Choroid plexus epithelial cell (primary cell): ENCODE measurements at places on chromosomes 7 and 10.
A peak's percentile ranks its signal among the peaks of the same experiment; 100 is the strongest.

- DNase-seq, result no peak
These were observed 179.3 kb downstream of the ARHGAP12 start for GRCh38 chr10:31749301-31749700.

GRCh38 chr10:111247781-111248389, 171.1 kb downstream of the ADRA2A start:
- DNase-seq, result no peak

- DNase-seq, result no peak
These were observed 20.2 kb upstream of the CPA5 start for GRCh38 chr7:130324306-130324943.

- peak; percentile 18 for DNase-seq
These were observed 156.5 kb upstream of the CHST15 start for GRCh38 chr10:124249812-124250432.

- DNase-seq, result peak; percentile 2
These were observed 152.8 kb downstream of the SDHAF3 start for GRCh38 chr7:97270280-97270679.

- DNase-seq, result peak; percentile 8
These were observed 34.7 kb downstream of the A1CF start for GRCh38 chr10:50850578-50851230.

DNA sequence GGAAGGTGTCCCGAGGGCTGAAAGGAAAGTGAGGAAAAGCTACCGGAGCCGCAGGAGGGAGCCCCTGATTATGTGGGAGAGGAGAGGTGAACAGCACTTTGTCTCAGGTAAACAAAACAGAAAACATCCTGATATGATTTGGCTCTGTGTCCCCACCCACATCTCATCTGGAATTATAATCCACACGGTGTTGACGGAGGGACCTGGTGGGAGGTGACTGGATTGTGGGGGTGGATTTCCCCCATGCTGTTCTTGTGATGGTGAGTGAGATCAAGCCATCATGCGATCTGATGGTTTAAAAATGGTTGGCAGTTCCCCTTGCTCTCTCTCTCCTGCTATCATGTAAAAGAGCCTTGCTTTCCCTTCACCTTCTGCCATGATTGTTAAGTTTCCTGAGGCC, 3.0 kb downstream of the POLD2 start:
- no peak for DNase-seq

- DNase-seq, result no peak
These were observed 32.3 kb upstream of the TM9SF3 start for GRCh38 chr10:96619120-96619519.

- no peak for DNase-seq
These were observed 69.2 kb upstream of the INSIG1 start for GRCh38 chr7:155228459-155228845.

GRCh38 chr10:72085864-72086465, 2.4 kb downstream of the SPOCK2 start:
- DNase-seq, result no peak

- no peak for DNase-seq
These were observed 103.5 kb downstream of the MKX start for GRCh38 chr10:27642023-27642589.

GRCh38 chr10:101817337-101818118, 716 bp downstream of the OGA start:
- peak; percentile 98 for DNase-seq

- no peak for DNase-seq
These were observed 429.6 kb upstream of the VSTM2A start for GRCh38 chr7:54112567-54112966.

DNA sequence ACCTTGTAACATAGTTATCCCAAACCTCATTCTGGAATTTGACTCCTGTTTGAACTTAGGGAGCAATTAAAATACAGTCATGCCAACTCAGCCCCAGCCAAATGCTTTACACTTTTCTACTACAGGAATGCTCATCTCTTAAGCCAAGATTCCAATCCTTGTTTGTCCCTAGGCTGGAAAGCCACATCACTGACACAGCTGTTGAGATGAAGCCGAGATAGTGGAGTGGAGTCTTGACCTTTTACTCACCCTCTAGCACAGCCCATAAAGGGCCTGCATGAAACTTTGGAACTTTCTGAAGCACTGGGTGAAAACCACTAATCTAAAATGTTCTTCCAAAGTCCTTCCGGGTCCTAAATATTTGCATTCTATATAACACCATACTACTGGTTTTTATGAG, 247.3 kb downstream of the ETV1 start:
- peak; percentile 47 for DNase-seq

DNA sequence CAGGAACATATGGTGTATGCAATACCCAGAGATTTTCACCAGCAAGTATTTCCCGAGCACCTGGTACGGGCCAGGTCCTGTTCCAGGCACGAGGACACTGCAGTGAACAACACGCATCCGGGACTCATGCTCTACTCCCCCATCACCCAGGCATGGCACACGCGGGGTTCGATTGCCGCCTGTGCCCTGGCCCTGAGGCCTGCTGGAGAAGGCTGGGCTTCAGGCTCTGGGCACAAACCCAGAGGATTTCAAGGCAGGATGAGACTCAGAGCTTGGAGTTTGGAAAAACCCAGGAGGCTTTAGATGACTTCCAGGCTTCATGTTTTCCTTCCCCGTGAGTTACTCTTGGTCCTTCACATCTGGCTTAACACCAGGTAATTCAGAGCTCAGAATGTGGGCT, 143.5 kb downstream of the NEURL1 start:
- DNase-seq, result no peak

DNA sequence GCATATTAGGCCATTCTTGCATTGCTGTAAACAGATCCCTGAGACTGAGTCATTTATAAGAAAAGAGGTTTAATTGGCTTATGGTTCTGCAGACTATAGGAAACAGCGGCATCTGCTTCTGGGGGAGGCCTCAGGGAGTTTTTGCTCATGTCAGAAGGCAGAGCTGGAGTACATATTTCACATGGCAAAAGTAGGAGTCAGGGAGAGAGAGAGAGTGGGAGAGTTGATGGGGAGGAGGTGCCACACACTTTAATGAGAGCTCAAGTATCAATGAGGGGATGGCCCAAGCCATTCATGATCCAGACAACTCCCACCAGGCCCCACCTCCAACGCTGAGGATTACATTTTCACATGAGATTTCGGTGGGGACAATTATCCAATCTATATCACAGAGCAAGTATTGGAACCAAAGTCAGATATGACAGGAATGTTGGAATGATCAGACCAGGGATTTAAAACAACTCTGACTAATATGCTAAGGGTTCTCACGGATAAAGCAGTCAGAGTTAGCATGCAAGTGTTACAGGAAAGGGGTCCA, 795.3 kb upstream of the CELF2 start:
- DNase-seq, result peak; percentile 23

DNA sequence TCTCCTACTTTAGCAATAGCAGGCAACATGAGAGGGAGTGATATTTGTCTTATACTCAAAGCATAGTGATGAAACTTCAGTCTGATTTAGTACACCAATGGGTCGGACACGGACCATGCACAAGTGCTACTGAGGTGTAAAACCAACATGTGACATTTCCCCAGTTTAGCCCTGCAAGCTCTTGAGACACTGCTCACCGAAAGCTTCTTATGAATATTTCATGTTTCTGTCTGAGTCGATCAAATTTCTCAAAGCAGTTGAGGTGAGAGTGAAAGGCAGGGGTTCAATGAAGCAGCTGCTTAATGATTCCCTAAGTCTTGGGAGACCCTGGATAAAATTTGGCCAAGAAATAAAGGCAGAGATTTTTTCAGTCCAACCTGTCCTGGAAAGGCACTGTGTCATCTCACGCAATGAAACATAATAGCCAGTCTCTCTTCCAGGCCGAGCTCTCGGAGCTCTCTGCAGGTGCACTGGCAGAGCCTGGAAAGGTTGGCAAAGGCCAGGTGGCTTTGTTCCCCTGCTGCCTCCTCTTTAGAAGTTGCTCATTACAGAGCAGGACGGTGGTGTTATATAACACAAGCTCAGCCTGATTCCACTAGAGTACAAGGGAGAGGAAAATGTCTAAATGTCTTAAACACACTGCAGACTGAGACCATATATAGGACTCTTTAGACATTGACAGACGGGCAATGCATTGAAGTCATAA, 33.9 kb upstream of the XPNPEP1 start:
- DNase-seq, result no peak

DNA sequence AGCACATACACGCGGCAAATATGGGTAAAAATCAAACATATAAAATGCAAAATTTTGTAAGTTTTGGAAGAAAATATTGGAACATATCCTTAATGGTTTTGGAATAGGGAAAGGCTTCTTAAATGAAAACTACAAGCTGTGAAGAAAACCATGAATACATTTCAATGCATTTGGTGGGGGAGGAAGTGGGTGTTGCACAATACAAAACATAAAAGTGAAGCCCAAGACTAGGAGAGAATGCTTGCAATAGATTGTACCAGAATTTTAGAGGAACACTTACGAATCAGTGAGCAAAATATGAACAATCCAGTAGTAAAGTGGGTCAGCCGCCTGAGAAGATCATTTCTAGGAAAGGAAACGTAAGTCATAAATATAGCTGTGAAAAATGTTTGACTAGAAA, 322.6 kb upstream of the MKI67 start:
- no peak for DNase-seq

DNA sequence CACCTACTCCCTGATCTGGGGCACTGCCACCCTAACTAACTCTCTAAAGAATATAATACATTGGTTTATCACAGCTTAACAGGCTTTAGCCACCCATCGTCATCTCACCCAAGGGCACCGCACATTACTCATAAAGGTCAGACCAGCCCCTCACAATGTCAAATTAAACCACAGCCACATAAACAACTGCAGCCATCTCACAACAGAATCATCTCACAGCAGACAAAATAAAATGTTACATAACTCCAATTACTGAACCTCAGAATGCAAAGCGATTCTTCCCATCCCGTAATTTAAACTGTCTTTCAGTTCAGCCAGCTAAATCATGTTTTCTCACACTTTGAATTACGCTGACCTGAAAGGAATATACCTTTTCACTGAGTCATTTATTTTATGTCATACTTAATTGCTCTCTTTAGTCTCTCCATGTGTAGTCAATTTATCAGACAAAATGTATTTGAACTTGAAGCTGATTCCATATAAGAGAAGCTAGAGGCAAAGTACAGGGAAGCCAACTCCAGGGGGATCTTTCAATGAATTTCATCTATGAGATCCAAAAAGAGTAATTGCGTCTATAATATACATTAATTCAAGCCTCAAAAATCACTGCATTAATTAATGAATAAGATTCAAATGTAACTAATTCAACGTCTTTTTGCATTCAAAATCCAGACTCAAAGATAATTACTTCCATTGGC, 96.9 kb upstream of the NEBL start:
- DNase-seq, result peak; percentile 83

DNA sequence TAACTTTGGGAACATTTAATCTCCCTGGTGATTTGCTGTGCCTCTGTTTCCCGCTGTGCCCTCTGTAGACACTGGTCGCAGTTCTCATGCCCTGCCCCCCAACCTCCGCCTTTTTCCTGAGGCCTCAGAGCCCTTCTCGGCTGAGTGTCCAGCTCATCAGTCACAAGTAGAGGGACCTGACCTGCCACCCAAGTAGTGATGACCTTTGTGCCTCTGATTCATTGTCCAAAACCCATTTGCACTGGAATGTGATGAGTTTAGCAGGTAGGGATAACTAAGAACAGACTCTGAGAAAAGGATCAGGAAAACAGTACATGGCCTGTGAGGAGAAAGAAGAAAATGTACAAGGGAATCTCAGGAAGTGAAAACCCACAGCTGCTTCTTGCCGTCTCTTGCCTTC, 58.8 kb downstream of the LANCL2 start:
- peak; percentile 16 for DNase-seq

- no peak for DNase-seq
These were observed 11.0 kb downstream of the MAPK8 start for GRCh38 chr10:48317321-48317990.

DNA sequence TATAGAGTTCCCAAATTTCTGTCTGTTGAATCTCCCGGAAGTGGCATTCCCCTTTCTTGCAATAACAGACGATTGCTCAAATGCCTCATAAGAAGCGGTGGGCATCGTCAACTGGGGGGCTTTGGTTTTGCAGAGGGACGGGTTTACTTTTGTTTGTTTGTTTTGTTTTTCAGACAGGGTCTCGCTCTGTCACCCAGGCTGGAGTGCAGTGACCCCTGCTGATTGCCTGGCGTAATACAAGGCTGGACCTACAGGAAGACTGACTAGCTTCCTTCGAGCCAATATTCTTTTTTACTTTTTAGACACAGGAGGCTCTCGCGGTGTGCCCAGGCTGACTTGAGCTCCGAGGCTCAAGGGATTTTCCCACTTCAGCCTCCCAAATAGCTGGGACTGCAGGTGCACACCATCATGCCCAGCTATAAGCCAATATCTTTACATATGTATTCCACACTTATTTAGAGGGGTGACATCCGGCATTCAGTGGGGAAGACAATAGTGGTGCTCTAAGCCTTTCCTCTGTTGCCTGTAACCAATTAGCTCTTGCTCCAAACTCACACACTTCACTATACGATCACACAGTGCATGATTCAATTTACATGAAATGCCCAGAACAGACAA, 58.1 kb downstream of the FHIP2A start:
- DNase-seq, result peak; percentile 61

DNA sequence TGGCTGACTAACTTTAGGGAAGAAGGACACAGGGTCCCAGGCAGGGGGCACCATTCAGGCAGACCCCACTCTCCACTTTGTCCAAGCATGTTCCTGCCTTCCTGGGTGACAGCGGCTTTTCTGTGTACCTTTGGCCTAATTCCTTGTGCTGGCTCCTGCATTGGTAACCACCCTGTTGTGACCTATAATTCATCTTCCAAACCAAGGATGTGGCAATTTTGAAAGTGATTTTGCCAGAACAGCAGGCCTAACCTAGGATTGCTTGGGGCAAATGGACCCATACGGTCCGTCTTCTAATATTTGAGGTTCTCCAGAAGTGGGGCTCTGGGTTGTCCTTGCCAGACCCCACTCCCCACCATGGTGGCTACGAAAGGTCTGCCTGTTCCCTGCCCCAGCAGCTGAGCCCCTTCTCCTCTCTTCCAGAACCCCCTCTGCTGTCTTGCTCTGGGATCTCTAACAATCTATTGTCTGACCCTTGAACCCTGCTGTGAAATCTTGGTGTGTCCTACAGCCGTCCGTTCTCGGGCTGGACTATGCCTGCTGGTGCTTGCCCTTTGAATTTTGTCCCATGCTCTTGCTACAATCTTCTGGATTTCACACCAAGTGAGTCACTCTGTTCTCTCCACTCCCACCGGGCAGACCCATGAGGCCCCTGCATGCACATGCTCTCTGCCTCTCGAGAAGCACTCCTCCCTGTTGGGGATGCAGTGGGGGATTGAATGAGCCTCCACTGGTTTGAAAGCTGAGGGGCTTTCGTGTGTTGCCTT, 316.0 kb downstream of the CXCL12 start:
- DNase-seq, result no peak

GRCh38 chr10:35558276-35558675, 46.9 kb upstream of the GJD4 start:
- DNase-seq, result no peak

DNA sequence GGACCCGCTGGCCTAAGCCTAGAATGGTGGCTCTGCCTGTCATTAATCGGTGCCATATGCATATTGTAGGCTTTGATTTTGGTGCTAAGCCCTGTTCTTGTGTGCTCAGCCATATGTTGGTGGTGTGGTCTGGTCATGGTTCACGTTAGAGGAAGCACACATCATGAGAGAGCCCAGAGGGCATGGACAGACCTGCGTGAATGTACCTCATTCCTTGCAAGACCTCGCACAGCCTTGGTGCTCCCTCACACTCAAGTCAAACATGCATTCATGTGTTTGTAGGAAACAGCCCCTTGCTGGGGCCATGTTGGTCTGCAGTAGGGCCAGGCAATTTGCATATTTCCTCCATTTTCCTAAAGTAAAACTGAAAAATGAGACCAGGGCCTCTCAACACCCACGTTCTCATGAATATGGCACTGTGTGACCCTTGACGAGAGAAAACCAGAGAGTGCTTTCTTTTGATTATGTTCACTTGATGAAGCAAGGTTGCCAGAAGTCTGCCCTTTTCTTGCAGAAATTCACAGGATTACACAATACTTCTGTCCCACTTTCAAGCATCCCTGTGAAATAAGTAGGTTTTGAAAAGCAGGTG, 268.7 kb downstream of the CELF2 start:
- DNase-seq, result peak; percentile 4
